ENCODE measurements at places on chromosomes 1 and 21.

- DNase-seq, result no peak
These were observed 7.2 kb upstream of the PTGER3 start for GRCh38 chr1:71054791-71055190.

- DNase-seq, result no peak
These were observed 51.2 kb downstream of the POFUT2 start for GRCh38 chr21:45236481-45236880.

- no peak for DNase-seq
These were observed 36.0 kb upstream of the LHX4 start for GRCh38 chr1:180194048-180194425.

DNA sequence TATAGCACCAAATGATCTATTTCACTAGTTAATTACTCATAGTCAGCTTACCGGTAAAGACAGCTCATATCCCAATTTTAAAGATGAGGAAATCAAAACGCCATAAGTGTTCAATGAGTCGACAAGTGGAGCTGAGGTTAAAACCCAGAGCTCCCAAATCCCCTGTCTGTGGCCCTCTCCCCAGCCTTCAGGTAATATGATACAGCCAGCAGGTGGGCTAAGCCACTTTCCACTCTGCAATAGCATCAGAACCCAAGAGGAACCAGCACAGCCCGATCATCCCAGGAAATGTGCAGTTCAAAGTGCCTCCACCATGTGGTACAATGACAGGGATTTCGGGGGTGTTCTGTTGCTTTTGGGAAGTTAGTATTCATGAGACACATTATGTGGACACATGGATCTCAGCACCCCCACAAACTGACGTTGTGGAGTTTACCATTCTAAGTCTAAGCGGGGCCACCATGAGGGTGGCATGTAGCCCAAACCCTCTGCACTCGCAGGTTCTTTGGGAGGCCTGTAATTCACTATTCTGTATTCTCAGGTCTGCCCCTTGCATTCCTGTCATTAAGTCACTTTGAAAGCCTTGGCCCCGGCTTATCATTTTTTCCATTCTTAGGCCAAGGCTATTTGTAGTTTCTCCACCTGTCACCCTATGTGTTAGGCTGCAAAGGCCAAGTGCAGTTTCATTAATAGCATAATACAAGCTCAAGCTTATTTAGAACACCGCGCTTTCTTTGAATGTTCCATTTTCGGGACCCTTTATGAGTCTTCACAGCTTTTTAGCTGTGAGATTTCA is 26.3 kb upstream of the ACTN2 start:
- DNase-seq, result no peak

- no peak for DNase-seq
These were observed 297.4 kb downstream of the TM2D1 start for GRCh38 chr1:61427510-61427909.

- no peak for DNase-seq
These were observed 7.8 kb downstream of the PTTG1IP start for GRCh38 chr21:44865561-44866280.

GRCh38 chr1:173300061-173301044 is 93.2 kb upstream of the TNFSF4 start:
- no peak for DNase-seq

DNA sequence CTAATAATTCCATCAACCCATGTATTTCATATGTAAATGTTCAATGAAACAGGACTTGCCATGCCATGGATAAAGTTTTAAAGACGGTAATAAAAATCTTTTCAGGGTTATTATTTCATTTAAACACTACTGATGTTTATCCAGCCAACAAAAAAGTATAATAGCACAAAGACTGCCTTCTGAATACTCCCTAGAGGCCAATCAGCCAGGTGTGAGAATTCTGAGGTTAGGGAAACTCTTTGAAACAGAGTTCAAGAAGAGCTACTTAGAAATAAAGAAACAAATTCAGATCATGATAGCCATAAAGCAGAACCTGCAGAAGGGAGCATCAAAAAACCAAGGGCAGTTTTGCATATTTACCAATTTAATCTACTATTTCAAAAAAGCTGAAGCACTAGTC is 48.7 kb downstream of the AKT3 start:
- DNase-seq, result no peak

DNA sequence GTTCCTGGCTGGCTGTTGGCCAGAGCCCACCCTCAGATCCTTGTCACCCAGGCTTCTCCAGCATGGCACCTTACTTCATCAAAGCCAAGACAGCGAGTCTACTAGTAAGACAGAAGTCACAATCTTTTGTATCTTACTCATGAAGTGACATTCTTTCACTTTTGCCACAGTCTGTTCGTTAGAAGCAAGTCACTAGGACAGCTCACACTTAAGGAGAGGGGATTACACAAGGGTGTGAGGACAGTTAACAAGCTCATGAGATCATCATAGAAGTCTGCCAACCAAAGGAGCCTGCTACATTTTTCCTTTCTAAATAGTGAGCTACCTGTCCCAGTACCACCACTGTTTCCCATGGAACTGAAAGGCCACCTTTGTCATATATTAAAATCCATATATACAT is 61.5 kb downstream of the PACC1 start:
- no peak for DNase-seq

- no peak for DNase-seq
These were observed 4.6 kb downstream of the TMEM63A start for GRCh38 chr1:225877580-225877979.

GRCh38 chr1:183110326-183110880 is 75.7 kb upstream of the LAMC2 start:
- DNase-seq, result no peak

- DNase-seq, result no peak
These were observed 110.3 kb upstream of the TSPAN2 start for GRCh38 chr1:115199416-115200132.

DNA sequence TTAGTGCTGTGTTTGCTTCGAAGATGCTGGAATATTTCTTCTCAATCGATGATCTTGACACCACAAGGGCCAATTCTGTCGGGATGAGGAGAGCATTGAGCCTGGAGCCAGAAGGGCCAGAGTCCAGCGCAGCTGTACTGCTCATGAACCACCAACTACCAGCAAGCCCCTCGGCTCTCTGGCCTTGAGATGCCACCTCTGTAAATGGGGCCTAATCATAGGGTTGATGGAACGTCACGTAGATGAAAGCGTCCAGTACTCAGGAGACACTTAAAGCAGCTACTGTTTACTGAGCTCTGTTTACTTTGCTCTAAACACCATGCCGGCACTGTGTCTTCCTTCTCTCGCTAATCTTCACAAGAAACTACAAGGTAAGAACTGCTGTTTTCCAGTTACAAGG is 26.3 kb downstream of the CCDC185 start:
- DNase-seq, result no peak

- no peak for DNase-seq
These were observed 27.2 kb downstream of the CD34 start for GRCh38 chr1:207883660-207884250.

DNA sequence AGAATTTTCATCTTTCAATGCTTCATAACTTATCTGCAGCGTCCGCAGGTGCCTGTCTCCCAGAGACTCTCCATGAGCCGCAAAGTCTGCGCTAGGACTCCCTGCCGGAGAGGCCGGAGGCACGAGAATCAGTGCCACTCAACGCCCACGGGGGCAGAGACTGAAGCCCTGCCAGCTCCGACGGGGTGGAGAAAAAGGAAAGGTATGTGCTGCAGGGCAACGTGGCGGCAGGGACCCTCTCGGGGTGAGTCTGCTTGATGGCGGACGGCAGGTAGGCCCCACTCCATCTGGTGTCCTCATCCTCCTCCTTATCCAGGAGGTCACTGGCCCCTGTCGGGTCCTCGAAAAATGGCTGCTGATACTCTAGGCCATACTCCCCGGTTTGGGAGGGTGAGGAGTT is 21.9 kb upstream of the MRPS14 start:
- no peak for DNase-seq

- no peak for DNase-seq
These were observed 34.7 kb downstream of the S100A10 start for GRCh38 chr1:151958959-151959358.

DNA sequence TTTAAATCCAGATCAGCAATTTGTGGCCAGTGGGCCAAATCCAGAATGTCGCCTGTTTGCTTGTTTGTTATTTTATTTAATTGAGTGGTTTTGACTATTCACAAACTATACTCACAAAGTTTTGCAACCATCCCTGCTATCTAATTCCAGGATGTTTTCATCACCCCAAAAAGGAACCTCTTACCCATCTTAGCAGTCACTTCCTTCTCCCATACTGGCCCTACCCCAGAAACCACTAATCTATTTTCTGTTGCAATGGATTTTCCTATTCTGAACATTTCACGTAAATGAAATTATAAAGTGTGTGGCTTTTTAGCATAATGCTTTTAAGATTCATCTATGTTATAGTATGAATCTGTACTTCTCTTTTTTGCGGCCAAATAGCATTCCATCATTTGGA is 41.3 kb downstream of the WDTC1 start:
- DNase-seq, result no peak

- DNase-seq, result no peak
These were observed 10.2 kb upstream of the AHDC1 start for GRCh38 chr1:27614043-27614624.

DNA sequence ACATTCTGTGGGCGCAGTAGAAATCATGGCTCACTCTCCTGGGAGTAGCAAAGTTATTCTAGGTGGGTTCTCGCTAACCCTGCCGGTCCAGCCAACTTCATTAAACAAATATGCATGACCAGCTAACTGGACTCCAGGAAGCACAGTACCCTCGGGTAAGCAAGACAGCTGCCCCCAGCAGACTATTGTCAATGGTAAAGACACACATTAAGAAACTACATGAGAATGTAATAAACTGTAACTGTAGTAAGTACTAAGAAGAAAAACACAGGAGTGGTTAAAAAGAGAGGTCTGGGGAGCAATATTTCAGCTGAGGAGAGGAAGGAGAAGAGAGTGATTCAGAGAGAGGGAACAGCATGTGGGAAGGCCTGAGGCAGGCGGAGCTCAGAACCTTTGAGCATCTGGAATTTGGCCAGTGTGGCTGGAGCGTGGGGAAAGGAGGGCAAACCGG is 7.4 kb downstream of the SLC2A5 start:
- no peak for DNase-seq

DNA sequence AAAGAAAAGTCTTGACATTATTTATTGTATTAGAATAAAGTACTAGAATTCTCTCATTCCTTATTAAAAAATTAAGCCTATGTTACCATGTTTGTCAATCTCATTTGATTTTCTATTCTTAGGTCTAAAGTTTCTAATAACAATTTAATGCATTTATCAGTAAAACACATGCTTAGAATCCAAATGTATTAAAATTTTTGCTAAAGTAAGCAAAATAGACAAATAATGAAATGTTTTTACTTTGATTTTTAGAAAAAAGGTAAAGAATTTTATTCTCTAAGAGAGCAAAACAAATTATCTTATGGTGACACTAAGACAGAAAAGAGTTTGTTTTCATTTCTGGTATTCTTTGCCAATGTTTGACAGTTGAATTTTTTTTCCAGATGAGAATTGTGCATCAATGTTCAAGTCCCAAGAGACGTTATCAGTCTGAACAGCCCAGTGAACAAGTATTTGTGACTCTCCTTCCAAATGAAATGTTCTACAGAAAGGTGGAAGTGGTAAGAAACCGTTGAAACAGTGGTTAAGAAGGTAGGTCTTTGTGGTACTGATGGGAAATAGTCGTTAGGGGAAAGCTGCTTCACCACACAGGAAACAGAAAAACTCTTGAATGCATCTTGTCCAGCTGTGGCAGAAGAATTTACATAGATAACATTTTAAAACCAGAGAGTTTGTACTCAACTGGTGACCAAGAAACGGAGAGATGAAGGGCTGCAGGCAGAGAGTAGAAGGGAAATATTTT is 402.5 kb downstream of the PTPRC start:
- no peak for DNase-seq

DNA sequence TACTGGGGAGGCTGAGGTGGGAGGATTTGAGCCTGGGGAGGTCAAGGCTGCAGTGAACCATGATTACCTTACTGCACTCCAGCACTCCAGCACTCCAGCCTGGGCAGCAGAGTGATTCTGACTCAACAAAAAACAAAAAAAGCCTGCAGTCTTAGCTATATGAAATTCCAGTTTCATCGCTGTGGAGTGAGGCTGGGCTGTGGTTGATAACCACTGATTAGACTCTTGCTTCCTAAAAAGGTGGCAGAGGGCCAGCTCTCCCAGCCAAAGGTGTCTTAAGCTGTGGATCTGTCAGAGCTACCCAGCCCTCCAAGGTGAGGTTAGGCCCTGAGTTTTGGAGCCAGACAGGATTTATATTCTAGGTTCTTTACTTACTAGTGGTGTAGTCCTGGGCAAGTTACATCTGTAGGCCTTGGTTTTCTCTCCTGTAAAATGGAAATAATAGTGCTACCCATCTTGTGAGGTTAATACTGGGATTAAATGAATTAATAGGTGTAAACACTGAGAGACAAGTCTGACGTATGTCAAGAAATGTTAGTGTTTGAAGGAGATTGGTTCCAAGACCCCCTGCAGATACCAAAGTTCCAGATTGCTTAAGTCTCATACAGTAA is 35.9 kb downstream of the TMCC2 start:
- no peak for DNase-seq

DNA sequence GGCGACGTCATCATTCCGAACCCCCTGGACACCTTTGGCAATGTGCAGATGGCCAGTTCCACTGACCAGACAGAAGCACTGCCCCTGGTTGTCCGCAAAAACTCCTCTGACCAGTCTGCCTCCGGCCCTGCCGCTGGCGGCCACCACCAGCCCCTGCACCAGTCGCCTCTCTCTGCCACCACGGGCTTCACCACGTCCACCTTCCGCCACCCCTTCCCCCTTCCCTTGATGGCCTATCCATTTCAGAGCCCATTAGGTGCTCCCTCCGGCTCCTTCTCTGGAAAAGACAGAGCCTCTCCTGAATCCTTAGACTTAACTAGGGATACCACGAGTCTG is 10.0 kb downstream of the PROX1 start:
- DNase-seq, result no peak

GRCh38 chr1:224141693-224142092 is 27.8 kb downstream of the FBXO28 start:
- no peak for DNase-seq

DNA sequence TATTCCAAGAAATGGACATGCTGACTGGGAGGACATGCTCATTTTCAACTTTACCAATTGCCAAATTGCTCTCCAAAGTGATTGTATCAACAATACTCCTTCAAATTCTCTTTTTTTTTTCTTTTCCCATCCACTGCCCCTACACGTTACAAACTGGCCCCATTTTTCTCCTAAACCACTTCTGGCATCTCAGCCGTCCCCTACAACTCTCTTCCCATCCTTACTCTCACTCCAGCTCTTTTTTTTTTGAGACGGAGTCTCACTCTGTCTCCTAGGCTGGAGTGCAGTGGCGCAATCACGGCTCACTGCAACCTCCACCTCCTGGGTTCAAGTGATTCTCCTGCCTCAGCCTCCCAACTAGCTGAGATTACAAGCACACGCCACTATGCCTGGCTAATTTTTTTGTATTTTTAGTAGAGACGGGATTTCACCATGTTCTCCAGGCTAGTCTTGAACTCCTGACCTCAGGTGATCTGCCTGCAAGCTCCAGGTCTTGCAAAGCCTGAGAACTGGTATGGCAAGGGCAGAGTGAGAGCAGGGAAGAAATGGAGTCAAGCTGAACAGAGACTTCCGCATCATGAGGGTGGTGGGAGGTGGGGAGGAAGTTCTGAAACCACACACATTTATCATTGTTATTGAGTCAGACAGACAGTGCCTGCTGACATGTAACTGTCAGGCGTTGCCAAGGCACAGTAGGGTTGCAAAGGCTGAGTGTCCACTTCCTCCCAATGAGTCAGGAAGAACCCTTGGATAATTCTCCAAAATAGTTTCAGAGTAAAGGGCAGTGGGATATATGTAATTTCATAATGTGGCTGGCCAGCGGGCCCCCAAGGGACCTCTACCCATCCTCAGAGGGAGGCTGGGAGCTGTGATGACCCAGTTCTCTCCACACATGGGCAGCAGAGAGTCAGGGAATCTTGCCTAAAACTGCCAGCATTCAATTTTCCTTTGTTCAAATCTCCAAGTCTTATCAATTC is 17.4 kb downstream of the CELA3A start:
- DNase-seq, result no peak

GRCh38 chr1:203185061-203185461 is 1.4 kb downstream of the CHI3L1 start:
- no peak for DNase-seq

All from NCI-H1417 (cell line).